ENCODE measurements at places on chromosomes 13 and 19. TPM values are rescaled to one million over a fixed set of nuclear protein-coding genes. Genes with fewer than 3 reads are reported as not detected.

NXNL1 gene
- not detected for polyA plus RNA-seq

ZNF66 gene
- 2.1 TPM for polyA plus RNA-seq

ZNF285 gene
- 12.3 TPM for polyA plus RNA-seq

LIPE gene
- polyA plus RNA-seq = not detected

CFD gene
- 0.34 TPM for polyA plus RNA-seq

SLC25A41 gene
- not detected for polyA plus RNA-seq

SRRM5 gene
- polyA plus RNA-seq = not detected

NTN5 gene
- polyA plus RNA-seq = 0.16 TPM

SUGT1 gene
- polyA plus RNA-seq = 67.9 TPM

LGALS4 gene
- not detected for polyA plus RNA-seq

PHLDB3 gene
- polyA plus RNA-seq = not detected

ZNF790 gene
- 5.0 TPM for polyA plus RNA-seq

SCN1B gene
- polyA plus RNA-seq = 1.9 TPM

CCL25 gene
- not detected for polyA plus RNA-seq

RNF17 gene
- not detected for polyA plus RNA-seq

C19orf53 gene
- 364 TPM for polyA plus RNA-seq

POU2F2 gene
- polyA plus RNA-seq = 0.56 TPM

ARRDC5 gene
- polyA plus RNA-seq = not detected

DNAJC15 gene
- 70.6 TPM for polyA plus RNA-seq

ZNF112 gene
- polyA plus RNA-seq = 4.1 TPM

MYO1F gene
- 1.5 TPM for polyA plus RNA-seq

URAD gene
- polyA plus RNA-seq = not detected

XAB2 gene
- 0.82 TPM for polyA plus RNA-seq

CNN2 gene
- not detected for polyA plus RNA-seq

C2CD4C gene
- polyA plus RNA-seq = 0.08 TPM

ZNF578 gene
- 3.5 TPM for polyA plus RNA-seq

ZNF284 gene
- polyA plus RNA-seq = 1.7 TPM

EFNA2 gene
- polyA plus RNA-seq = not detected

CNN1 gene
- not detected for polyA plus RNA-seq

C19orf73 gene
- polyA plus RNA-seq = not detected

SELENOV gene
- not detected for polyA plus RNA-seq

PLEKHF1 gene
- polyA plus RNA-seq = not detected

NOP53 gene
- polyA plus RNA-seq = 7.4 TPM

ZNF99 gene
- 0.42 TPM for polyA plus RNA-seq

PRSS57 gene
- not detected for polyA plus RNA-seq

MEF2B gene
- polyA plus RNA-seq = not detected

LILRA6 gene
- not detected for polyA plus RNA-seq

ACP4 gene
- not detected for polyA plus RNA-seq

CEACAM4 gene
- polyA plus RNA-seq = not detected

FCGBP gene
- not detected for polyA plus RNA-seq

HIPK4 gene
- not detected for polyA plus RNA-seq

UGGT2 gene
- polyA plus RNA-seq = 6.9 TPM

FFAR1 gene
- polyA plus RNA-seq = not detected

CYP4F11 gene
- polyA plus RNA-seq = 0.89 TPM

IZUMO4 gene
- not detected for polyA plus RNA-seq

PSG1 gene
- polyA plus RNA-seq = 0.67 TPM

ARRDC2 gene
- 0.15 TPM for polyA plus RNA-seq

OR7D2 gene
- not detected for polyA plus RNA-seq

NKPD1 gene
- not detected for polyA plus RNA-seq

Measured in Purkinje cell (primary cell).